ENCODE measurements at places on chromosomes 7 and 10.
A peak's percentile ranks its signal among the peaks of the same experiment; 100 is the strongest.

- no peak for DNase-seq
Measured at GRCh38 chr10:89609833-89610346, 35.2 kb downstream of the PANK1 start.

DNA sequence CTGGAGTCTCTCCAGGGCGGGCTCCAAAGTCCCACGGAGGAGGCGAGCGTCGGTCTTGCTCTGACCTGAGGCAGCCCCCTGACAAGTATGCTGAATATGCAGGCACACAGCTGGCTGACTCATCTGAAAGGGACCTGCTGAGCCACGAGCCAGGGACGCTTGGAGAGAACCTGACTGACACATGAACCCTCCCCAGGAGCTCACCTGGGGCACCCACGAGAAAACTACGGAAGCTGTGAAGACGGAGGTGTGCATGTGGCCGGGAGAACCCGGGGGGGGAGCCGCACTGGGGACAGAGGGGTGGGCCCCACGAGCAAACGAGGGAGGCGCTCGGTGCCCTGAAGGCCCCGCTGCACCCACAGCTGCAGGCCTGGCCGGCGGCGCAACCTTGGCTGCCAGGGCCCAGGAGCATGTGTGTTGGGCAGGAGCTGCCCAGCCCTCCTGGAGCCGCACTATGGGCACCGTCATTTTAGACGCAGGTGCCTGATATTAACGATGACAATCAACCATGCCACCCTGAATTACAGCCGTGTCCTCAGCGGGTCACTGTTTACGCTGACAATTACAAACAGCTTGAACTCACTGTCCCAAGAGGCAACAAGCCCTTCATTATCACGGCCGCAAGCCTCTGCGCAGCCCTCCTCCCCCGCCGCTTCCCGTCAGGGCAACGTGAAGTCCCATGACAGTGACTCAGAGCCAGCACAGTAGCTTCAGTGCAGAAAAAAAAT, 64.7 kb downstream of the DIP2C start:
- no peak for DNase-seq

DNA sequence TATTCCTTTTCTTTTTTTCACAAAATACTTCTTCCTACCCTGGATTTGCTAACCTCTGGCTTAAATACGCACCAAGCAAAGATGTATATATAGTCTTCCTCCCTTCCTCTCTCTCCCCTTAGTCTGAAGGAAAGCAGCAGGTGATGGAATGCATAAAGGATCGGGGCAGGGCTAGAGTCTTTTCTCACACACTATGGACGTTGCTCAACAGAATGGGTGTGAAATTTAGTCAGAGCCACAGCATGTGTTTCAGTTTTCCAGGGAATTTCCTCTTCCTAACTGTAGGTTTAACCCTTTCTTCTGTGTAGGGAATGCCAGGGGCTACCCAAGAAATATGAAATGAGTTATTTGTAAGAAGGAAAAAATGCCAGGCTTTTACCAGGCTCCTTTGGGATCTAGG, 71.4 kb upstream of the NFKB2 start:
- no peak for DNase-seq

DNA sequence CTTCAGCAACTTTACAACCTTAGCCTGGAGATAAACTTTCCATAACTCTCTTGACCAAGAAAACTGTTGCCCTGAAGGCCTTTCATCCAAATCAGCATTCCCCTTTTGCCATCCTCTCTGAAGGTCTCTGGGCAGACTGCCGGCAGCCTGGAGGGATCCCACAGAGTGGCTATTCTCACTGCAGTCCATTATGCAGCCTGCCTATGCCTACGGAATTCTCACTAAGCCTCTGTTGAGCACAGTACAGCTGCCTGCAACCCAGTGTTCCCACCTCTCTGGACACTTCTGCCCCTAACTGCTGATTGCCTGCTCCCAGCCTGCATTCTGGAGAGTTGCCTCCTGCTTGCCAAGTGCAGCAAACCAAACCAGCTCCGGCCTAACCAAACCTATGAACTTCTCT, 548.9 kb upstream of the STEAP1 start:
- no peak for DNase-seq

GRCh38 chr10:114674346-114674745, 16.3 kb upstream of the ABLIM1 start:
- no peak for DNase-seq

GRCh38 chr7:156626220-156626895, 14.2 kb upstream of the RNF32 start:
- DNase-seq: no peak

DNA sequence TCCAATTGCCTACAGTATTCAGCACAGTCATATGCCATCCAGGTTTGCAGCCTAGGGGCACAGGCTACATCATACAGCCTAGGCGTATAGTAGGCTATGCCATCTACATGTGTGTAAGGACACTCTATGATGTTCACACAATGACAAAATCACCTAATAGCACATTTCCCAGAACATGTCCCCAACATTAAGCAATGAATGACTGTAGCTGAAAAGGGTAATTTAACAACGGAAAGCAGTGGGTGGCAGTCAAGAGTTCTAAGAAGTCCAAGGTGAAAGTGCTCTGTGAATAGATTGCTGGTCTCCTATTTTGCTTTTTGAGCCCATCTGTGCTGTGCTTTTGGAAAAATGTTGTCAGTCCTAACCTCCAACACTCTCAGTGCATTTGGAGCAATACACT, 162.6 kb downstream of the KLF6 start:
- no peak for DNase-seq

DNA sequence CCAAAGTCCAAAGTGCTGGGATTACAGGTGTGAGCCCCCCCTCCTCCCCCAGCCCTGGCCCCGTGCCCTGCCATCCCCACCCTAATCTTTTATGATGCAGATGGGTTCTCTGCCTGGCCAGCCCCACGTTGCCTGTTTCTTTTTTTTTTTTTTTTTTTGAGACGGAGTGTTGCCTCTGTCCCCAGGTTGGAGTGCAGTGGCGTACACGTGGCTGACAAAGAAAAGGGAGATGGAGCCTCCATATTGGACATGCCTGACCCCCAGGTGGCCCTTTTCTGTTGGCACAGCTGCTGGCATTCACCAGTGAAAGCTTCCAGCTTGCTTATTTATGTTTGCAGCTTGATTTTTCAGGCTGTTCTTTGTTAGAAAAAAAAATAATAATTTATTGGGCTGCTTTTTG, 235.3 kb downstream of the CCDC3 start:
- no peak for DNase-seq

GRCh38 chr10:118662228-118663035, 67.0 kb upstream of the PRLHR start:
- no peak for DNase-seq

DNA sequence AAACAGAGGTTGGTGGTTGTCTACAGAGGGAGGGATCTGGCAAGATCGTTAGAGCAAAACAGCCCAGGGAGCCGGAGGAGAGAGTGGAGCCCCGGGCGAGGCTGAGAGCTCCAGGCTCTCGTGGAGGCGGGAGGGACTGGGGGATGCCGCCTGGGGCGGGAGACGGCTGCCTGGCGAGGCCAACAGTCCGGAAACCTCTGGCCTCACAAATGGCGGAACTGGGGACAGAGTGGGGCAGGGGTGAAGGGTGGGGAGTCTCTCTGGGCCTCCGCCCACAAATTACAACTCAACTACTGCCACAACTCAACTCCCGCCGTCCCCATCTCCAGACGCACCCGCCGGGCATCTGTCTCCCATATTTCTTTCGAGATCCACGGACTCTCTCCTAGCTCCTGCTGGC, 47.7 kb downstream of the CLEC2L start:
- no peak for DNase-seq

GRCh38 chr10:102419269-102420180, 940 bp upstream of the PSD start:
- DNase-seq: no peak

DNA sequence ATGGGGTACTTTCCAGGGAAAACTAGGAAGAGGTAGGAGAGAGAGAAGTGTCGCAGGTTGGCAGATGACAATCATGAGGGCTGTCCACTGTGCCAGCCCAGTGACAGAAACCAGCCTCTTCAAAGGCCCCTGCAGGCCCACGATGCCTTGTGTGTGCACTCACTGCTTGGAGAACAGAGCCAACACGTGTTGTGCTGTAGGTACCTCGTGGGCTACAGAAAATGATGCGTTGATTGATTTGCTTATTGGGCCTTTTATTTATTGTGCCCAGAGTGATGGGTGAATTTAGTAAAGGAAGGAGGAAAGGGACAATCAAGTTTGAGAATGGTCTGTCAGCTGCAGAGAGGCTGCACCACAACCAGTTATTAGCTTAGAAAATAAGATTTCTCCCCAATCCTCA, 215.1 kb downstream of the PLXNA4 start:
- no peak for DNase-seq

GRCh38 chr7:69147631-69148030, 450.6 kb upstream of the AUTS2 start:
- DNase-seq: no peak

- DNase-seq: no peak
Measured at GRCh38 chr7:16564023-16564380, 37.4 kb downstream of the LRRC72 start.

DNA sequence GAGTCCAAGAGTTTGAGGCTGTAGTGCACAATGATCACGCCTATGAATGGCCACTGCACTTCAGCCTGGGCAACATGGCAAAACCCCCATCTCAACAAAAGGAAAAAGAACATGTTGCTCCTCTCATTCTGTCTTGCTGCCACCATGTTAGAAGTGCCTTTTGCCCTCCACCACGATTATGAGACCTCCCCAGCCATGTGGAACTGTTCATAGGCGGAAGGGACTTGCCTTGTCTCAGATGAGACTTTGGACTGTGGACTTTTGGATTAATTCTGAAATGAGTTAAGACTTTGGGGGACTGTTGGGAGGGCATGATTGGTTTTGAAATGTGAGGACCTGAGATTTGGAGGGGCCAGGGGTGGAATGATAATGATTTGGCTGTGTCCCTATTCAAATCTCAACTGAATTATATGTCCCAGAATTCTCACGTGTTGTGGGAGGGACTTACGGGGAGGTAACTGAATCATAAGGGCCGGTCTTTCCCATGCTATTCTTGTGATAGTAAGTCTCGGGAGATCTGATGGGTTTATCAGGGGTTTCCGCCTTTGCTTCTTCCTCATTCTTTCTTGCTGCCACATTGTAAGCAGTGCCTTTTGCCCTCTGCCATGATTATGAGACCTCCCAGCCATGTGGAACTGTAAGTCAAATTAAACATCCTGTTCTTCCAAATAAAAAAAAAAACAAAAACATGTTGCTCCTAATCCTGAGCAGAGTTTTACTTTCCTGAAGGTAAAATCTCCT, 22.3 kb downstream of the DLG5 start:
- DNase-seq: no peak

GRCh38 chr7:14606101-14606500, 296.4 kb downstream of the DGKB start:
- DNase-seq: no peak

DNA sequence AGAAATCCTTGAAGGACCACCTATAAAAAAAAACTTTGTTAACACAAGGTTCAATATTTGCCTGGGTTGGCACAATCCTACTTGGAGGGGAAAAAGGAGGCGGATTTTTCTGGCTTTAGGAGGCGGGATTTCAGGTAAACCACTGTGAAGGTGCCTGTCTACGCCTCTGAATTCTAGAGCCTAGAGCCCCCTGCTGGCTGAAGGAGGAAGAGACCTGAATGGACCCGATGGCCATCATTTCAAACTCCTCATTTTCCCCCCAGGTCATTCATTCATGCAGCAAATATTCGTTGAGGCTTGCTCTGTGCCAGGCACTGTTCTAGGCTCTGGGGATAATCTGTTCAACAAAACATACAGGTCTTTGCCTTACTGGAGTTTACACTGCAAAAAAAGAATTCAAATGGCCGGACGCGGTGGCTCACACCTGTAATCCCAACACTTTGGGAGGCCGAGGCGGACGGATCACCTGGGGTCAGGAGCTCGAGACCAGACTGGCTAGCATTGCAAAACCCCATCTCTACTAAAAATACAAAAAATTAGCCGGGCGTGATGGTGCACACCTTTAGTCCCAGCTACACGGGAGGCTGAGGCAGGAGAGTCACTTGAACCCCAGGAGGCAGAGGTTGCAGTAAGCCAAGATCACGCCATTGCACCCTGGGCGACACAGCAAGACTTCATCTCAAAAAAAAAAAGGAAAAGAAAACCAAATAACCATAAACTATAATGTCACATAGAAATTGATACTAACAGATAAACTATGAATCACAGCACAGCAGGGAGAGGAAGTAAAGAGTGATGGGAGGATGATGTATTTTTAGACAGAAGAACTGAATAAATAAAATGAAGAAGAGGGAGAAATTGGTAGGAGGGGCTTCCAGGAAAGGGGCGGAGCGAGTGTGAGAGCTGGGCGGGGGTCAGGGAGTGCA, 90.1 kb upstream of the NFE2L3 start:
- peak; percentile 57 for DNase-seq

DNA sequence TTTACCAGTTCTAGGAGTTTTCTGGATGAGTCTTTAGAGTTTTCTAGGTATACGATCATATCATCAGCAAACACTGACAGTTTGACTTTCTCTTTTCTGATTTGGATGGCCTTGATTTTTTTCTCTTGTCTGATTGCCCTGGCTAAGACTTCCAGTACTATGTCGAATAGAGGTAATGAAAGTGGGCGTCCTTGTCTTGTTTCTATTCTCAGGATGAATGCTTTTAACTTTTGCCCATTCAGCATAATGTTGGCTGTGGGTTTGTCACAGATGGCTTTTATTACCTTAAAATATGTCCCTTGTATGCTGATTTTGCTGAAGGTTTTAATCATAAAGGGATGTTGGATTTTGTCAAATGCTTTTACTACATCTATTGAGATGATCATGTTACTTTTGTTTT, 223.2 kb upstream of the COBL start:
- no peak for DNase-seq

GRCh38 chr10:100359529-100360150, 12.6 kb downstream of the SCD start:
- DNase-seq: no peak

GRCh38 chr10:48701139-48701901, 16.6 kb downstream of the WDFY4 start:
- no peak for DNase-seq

GRCh38 chr10:49179699-49180443, 8.3 kb downstream of the TMEM273 start:
- DNase-seq: no peak

DNA sequence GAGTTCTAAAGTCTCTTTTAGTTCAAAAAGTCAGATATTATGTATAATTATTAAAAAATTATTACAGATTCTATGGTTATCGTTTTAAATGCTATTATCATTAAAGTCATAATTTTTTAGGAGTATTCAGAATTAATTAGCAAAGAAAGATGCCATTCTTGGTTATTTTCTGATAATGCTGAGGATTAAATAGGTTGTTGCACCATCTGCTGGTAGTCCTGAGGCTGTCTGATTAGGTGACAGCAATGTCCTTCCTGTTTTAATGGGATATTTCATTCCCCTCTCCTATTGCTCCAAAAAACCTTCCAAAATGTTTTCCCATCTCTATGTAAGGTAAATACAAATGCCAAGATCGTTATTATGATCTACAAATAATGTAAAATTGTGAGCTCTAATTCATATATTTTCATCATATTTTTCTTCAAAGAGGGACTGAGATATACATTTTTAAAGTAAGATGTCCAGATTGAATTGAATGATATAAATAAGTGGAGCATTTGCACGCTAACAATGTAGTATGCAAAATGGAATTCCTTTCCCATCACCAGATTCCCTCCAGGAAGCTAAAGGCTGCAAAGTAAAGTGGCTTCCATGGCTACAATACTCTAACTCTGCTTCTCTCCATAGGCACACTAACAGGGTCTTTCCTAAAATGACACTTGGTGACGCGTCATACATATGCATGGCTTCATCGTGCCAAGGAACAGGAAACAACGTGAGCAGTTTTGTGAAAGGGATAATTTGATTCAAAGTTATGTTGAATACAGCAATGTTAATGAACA, 58.8 kb upstream of the AKR1E2 start:
- DNase-seq: no peak
